CD8-positive, alpha-beta memory T cell (primary cell): ENCODE measurements at places on chromosomes 1 and 21.

GRCh38 chr1:234125283-234125682 is 220.8 kb downstream of the SLC35F3 start:
- no peak for DNase-seq

GRCh38 chr1:30366911-30367310 is 356.5 kb downstream of the MATN1 start:
- DNase-seq: no peak

DNA sequence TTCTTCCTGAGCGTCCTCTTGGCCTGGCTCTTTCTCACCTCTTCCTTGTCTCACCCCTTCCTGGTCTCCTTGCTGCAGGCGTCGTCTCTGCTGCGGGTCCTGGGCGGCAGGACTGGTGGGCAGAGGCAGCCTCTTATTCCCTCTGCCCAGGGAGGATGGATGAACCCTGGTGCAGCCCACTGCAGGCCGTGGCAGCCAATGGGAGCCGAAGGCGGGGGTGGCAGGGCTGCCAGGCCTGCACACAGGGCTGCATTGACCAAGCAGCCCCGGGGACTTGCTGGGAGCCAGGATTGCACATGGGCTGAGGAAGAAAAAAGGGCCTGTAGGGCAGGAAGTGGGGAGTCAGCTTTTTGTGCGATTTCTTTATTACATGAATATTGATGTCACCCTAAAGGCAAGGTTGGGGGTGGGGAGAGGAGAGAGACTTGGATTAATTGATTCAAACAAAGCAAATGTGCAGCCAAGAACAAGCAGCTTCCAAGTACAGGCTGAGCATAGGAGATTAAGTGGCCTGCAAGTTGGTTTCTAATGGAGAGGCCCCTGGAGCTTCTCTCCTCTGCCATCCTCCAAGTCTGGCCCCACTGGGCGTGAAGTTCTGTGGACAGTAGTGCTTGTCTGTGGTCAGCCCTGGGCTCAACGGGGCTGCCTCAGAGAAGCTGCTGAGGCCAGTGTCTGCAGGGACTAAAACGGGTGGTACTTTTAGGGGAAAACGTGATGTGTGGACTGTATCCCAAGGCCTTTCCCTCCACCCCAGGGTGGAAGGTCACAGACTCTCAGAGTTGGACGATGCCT is at the start of gene S100B:
TSS of gene S100B (minus strand) at position 108 of the 792 bp plus-strand sequence. CDS start 2,667 bp downstream, outside the sequence.
- DNase-seq: no peak

GRCh38 chr1:30511991-30512913 is 211.1 kb downstream of the MATN1 start:
- DNase-seq: no peak

GRCh38 chr1:110243574-110243973 is 33.5 kb downstream of the KCNC4 start:
- DNase-seq: no peak

DNA sequence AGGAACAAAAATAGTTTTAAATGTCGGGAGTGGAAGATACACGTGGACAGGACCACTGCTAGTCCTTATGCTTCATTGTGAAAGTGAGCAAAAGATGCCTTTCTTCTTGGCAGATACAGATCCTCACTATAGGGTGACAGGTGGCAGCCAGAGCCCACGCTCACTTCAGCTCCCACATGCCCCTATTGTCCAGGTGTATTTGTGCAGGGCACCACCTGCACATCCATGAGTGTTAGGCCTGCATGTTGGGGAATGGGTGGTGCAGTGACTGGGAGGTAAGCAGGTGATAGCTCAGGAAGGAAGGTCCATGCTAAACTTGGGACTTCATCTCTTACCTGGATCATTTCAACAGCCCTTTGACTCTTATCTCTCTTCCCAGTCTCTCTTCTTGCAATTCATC is 27.4 kb downstream of the SLC5A9 start:
- no peak for DNase-seq

DNA sequence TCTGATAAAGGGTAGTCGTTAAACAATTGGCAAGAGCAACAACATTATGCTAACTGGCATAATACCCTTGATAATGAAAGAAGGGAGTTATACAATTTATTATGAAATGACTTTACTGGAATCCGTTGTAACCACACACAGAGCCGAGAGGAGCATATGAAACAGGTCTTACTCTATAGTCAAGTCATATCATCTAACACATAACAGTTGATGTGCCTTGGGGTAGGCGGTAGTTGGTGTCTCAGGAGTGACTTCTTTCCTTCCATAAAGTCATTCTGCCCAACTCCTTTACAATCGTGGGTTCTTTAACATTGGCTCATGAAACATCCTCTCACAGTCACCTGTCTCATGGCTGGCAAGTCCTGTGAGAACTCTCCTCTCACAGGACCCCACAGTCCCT is 225.2 kb downstream of the LTN1 start:
- no peak for DNase-seq

DNA sequence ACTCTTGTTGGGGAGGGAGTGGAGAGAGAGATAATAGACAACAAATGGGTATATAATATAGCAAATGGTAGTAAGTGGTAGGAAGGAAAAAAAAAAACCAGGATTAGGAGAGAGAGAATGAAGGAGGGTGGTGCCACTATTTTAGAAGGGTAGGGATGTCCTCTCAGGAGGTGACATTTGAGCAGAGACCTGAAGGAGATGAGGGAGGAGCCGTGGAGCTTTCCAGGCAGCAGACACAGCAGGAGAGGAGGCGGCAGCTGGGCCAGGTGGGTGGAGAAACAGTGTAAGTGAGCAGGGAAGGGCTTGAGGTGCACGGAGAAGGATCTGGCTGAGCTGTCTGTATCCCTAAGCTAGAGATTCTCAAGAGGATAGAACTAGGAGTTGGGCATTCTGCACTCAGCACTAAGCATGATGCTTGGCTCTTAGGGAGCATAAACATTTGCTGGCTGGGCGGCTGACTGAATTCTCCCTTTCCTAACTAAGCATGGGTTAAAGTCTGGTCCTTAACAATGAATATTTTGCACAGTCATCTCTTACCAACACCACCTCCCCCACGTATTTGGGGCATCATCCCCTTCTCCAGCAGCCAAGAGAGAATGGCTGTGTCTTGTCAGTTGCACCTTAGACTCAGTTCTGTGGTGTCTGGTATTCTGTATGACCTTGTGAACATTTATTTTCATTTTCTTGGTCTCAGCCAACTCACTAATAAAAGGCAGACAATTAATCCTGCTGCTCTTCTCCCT is 27.6 kb upstream of the SARS1 start:
- DNase-seq: no peak
